RWPE1 (cell line): ENCODE measurements at places on chromosomes 6 and 20.

GRCh38 chr6:148998704-148999103 lies 251.9 kb downstream of the UST start:
- DNase-seq, result no peak

DNA sequence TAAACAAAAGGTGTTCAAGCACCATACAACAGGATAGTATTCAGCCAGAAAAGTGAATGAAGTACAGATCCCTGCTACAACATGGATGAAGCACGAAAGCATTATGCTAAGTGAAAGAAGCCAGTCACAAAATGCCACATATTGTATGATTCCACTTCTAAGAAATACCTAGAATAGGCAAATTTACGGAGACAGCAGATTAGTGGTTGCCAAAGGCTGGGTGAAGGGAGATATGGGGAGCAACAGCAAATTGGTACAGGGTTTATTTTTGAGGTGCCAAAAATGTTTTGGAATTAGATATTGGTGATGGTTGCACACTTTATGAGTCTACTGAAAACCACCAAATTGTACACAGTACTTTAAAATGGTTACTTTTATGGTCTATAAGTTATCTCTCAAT lies 23.2 kb downstream of the MAP3K5 start:
- no peak for DNase-seq

DNA sequence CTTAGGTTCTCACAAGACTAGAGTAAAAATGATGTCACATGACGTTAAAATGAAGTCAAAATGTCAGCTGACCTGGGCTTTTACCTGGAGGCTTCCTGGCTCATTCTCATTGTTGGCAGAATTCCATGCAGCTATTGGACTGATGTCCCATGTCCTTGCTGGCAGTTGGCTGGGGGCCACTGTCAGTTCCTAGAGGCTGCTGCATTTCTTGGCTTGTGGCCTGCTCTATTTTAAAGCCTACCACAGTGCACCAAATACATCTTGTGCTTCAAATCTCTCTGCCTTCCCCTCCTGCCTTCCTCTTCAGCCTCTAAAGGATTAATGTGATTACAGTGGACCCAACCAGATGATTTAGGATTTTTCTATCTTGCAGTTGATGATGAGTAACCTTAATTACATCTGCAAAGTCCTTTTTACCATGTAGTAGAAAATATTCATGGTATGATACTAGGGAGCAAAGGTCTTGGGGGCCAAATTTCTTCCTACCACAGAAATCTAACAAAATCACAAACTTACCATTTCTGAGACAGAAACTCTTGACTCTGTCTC lies 81.9 kb downstream of the FIG4 start:
- no peak for DNase-seq

DNA sequence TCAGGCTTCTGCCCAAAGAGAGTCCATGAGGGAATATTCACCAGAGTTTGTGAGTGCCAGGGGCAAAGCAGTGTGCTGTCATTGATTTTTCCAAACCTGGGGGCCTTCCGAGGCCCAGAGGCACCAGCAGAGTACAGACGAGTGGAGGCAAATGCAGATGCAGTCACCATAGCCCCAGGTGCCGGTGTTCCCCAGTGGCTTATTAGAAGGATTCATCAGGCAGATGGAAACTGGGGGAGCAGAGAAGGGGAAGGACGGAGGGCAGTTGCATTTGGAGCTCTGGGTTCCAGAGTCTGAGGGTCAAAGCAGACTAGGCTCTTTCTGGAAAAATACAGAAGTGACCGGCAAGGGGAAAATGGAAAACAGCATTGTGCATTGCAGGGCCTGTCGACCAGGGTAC lies 184.2 kb downstream of the ANKRD60 start:
- DNase-seq, result no peak

GRCh38 chr6:66328200-66328599 lies 621.2 kb upstream of the EYS start:
- DNase-seq, result peak; percentile 26

- no peak for DNase-seq
Observed at GRCh38 chr20:51162015-51162414, 139.1 kb upstream of the KCNG1 start.

DNA sequence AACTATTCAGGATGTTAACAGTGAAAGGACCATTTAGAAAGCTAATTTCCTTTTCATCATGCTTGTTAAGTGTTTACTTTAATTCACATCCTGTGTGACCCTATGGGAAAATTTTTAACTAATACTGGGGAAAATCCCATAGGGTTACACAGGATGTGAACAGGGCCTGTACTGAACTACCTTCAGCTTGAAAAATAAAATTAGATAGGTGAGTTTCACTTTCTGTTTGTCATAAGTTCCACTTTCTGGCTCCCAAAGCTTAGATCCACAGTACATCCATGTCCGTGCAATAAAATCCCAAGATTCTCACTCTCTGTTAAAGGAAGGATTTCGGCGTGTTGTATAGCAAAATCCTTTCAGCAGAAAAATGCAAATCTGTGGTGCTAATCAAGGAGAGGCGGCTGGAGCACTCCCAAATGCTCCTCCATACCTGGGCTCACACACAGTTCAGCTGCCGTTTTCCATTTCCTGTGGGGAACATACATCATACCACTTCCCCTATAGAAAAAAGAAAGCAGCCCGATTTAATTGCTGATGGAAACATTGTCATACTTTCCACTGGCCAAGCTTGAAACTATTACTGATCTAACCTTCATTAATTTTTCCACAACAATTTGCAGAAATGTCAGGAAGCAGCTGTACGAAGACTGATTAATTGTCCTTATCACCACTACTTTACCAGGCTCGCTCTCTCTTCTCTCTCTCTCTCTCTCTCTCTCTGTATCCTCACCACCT lies 125.2 kb downstream of the HIVEP2 start:
- no peak for DNase-seq

GRCh38 chr6:63615590-63615989 lies 20.0 kb upstream of the PHF3 start:
- no peak for DNase-seq

DNA sequence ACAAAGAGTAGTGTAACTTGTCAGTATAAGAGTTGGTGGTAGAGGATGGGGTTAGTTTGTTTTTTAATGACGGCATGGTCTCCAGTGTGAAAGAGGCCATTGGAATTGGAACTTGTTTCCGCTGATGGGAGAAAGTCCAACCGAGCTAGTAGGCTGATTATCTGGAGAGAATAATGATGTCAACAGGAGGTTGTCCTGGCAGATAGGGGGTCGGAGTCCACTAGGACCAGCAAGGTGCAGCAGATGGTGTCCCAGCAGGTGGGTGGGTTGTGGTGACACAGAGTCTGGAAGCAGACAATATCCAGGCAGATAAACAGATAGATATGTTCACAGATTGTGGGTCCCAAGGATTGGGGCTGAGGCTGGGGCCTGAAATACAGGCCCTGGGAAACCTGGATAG lies 35.1 kb downstream of the PKIB start:
- no peak for DNase-seq

- DNase-seq, result no peak
Observed at GRCh38 chr20:31862506-31862905, 7.8 kb downstream of the DUSP15 start.

GRCh38 chr6:69861986-69862385 lies 4.4 kb upstream of the COL19A1 start:
- DNase-seq, result no peak

- DNase-seq, result no peak
Observed at GRCh38 chr6:156599366-156599765, 177.8 kb upstream of the ARID1B start.

GRCh38 chr20:36085686-36086267 lies 68.8 kb upstream of the EPB41L1 start:
- DNase-seq, result peak; percentile 97

DNA sequence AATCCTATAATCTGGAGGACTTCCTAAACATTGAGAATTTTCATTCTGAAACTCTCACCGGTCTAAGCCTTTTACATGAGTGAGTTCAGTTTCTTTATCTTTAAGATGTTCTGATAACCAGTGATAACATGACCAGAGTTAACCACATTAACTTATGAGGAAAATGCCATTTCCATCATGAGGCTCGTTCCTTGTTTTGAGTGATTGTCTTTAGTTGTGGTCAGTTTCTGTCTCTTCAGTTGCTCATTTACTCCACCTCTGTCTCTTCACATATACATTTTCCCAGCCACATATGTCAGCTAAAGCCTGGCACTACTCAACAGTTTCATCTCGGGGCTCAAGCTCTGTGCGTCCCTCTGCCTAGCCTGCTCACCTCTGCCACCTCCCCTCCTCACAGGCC lies 70.4 kb downstream of the JAG1 start:
- DNase-seq, result no peak

GRCh38 chr6:118632359-118632758 lies 19.0 kb downstream of the CEP85L start:
- no peak for DNase-seq

- DNase-seq, result no peak
Observed at GRCh38 chr6:38495518-38495917, 144.2 kb downstream of the BTBD9 start.

GRCh38 chr6:16358531-16359138 lies 120.2 kb downstream of the GMPR start:
- no peak for DNase-seq

DNA sequence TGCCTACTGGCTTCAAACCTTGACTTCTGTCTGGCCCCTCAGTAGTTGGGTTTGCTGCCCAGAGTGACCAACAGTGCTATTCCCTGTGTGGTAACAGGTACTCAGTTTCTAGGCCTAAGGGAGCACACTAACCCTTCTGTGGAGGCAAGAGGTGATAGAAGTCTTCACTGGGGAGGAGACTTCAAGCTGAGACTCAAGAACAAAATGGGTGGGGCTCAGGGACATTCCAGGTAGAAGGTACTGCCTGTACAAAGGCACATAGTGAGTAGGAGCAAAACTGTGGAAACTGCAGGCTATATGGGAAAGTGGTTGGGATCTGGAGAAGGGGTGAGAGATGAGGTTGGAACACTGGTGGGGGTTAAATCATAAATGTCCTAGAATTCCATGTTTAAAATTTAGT lies 2.3 kb upstream of the SCAND1 start:
- peak; percentile 32 for DNase-seq

GRCh38 chr6:117502580-117502979 lies 20.1 kb downstream of the DCBLD1 start:
- no peak for DNase-seq

DNA sequence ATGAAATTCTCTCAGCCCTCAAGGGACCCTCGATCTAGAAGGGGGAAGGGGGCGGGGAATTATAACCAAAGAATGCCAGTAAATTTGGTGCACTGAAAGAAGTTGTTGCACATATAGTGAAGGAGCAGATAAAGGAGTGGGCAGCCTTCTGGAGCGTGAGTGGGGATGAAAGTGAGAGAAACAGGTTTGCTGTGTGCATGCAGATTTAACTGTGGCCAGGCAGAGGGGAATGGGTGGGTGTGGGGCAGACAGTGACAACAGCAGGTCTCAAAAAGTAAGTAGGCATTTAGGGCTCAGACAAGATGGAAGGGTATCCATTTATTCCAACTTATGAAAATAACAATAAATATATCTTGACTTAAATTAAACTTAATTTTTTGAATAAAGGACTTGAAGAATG lies 149.1 kb downstream of the KCNQ5 start:
- no peak for DNase-seq

- no peak for DNase-seq
Observed at GRCh38 chr6:45664707-45665106, 287.0 kb upstream of the SUPT3H start.

GRCh38 chr6:146709036-146709622 lies 110.4 kb downstream of the ADGB start:
- no peak for DNase-seq

- no peak for DNase-seq
Observed at GRCh38 chr6:158567152-158567551, 7.3 kb downstream of the TMEM181 start.

- DNase-seq, result no peak
Observed at GRCh38 chr6:12909833-12910232, 193.3 kb downstream of the PHACTR1 start.

- no peak for DNase-seq
Observed at GRCh38 chr6:140311146-140311545, 936.7 kb upstream of the CITED2 start.

DNA sequence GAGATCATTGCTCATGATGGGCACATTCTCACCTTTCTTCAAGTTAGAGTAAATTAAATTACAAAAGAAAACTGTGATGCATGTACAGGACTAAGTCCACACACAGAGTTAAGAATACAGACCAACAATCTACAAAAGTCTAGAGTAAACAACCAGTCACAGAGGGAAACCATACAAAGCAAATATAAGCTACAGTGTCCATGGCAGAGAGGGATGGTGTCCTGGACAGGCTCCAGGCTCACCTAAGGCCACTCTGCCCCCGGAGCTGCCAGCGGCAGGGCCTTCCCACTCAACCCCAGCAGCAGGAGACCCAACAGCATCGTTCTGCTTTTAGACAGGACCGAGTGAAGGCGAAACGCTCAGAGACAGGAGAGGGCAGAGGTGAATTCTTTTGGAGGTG lies 16.0 kb downstream of the PDE10A start:
- DNase-seq, result no peak

- DNase-seq, result peak; percentile 38
Observed at GRCh38 chr6:82097676-82098075, 149.9 kb downstream of the IBTK start.
